ENCODE measurements at places on chromosomes 5 and 9. TPM values are rescaled to one million over a fixed set of nuclear protein-coding genes. Genes with fewer than 3 reads are reported as not detected.

Gene BSPRY
- 41.2 TPM for total RNA-seq

Gene NDUFB6
- total RNA-seq, result 83.7 TPM

Gene LCP2
- total RNA-seq, result 17.9 TPM

Gene DOCK2
- total RNA-seq, result 4.1 TPM

Gene PTBP3
- 74.6 TPM for total RNA-seq
